ENCODE measurements at places on chromosomes 16 and 17. TPM values are rescaled to one million over a fixed set of nuclear protein-coding genes. Genes with fewer than 3 reads are reported as not detected.
A peak's percentile ranks its signal among the peaks of the same experiment; 100 is the strongest.

DNA sequence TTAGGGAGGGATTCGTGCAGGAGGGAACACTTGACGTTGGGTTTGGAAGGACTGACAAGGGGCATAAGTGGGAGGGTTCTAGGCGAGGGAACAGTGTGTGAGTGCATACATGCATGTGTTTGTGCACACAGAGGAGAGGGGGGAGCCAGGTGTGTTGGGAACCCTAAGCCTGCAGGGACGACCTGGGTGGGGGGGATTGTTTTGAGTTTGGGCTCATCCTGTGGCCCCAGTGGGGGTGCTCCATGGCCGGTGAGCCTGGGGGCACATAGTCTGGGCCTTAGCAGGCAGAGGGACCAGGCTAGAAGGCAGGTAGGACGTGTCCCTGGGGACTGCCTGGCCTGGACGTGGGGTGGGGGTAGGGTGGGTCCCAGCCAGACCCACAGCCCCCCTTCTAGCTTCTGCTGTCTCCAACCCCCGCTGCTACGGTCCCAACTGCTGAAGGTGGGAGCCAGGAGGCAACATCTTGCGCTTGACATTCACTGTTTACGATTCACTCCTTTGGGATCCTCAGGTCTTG, 11.9 kb upstream of the RASD1 start:
- H3K27ac ChIP-seq, result no peak overlapping the region
- peaks cover 10% of the 10 kb centered on the region for H3K4me1 ChIP-seq
- no peaks in the 10 kb centered on the region for H3K27me3 ChIP-seq
- H3K36me3 ChIP-seq, result no peaks in the 10 kb centered on the region
- H3K4me3 ChIP-seq, result no peak overlapping the region
- no peak for DNase-seq

HOXB1 gene
- not detected for total RNA-seq

MRM3 gene
- 8.3 TPM for total RNA-seq

DNA sequence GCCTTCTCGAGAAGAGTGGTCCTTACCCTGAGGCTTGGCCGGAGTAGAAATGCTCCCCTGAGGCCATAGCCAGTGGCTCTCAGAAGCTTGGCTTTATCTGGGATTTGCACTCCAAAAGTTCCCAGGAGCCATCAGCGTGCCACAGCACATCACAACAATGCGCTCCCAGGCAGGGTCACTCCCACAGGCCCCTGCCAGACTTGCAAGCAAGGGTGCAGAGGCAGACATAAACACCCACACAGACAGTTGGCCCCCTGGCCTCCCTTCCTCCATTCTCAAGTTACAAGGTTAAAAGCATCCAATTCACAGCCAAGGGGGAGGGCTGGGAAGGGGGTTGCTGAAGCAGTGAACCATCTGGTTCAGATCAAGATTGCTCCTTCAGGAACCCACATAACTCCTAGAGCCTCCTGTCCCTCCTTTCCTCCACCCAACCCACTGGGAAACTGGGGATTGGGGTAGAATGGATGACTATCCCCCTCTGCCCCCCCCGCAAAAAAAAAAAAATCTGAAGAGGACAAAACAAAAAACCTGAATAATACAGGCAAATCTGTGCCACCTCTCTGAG, 1.8 kb downstream of the ST3GAL2 start:
- no peaks in the 10 kb centered on the region for H3K36me3 ChIP-seq
- peak overlapping the region; percentile 80 for H3K27ac ChIP-seq
- no peaks in the 10 kb centered on the region for H3K27me3 ChIP-seq
- peak; percentile 90 for DNase-seq
- H3K4me1 ChIP-seq, result peaks cover 40% of the 10 kb centered on the region

DNA sequence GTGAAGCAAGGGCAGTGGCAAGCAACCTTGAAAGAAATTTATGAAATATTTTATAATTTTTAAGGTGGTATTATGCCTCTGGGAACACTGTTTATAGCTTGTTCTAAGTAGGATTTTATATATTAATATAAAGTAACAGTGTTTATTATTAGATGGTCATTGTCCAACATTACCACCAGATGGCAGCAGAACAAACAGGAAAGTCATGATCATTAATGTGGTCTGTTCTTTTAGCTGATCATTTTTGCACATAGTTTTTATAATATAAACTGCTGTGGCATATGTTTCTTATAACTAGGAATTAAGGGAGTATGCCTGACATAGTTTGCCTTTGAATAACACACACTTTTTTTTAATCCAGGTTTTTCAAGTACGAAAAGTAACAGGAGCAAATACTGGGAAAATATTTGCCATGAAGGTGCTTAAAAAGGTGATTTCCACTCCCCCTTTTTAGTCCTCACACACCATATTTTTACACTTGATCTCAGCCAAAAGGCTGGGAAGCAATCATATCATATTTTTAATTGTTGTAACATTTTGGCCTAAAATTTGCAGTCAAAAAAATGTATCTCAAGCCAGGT, 21.4 kb downstream of the RPS6KB1 start:
- no peaks in the 10 kb centered on the region for H3K27me3 ChIP-seq
- peaks cover 17% of the 10 kb centered on the region for H3K36me3 ChIP-seq
- H3K4me3 ChIP-seq, result no peak overlapping the region
- H3K27ac ChIP-seq, result no peak overlapping the region

DNA sequence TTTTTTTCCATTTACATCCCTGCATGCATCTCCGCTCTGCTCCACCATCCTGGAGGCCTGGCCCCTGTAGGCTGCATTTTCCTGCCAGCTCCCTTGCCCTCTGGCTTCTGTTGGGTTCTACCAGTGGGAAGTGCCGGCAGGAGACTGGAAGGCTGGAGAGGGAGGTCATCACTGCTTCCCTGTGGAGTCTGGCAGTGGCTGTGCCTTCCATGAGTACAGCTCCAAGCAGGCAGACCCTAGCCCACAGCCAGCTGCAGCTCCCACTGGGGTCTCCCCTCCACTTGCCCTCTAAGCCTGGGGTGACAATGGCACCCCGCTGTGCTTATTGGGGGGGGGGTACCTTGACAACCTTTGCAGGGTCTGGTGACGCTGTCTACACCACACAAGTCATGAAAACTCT, 37.3 kb downstream of the MMP15 start:
- DNase-seq, result no peak
- H3K4me3 ChIP-seq, result no peak overlapping the region
- H3K36me3 ChIP-seq, result no peaks in the 10 kb centered on the region
